Adipocyte (in vitro differentiated cells): ENCODE measurements at places on chromosomes 3 and 15.

DNA sequence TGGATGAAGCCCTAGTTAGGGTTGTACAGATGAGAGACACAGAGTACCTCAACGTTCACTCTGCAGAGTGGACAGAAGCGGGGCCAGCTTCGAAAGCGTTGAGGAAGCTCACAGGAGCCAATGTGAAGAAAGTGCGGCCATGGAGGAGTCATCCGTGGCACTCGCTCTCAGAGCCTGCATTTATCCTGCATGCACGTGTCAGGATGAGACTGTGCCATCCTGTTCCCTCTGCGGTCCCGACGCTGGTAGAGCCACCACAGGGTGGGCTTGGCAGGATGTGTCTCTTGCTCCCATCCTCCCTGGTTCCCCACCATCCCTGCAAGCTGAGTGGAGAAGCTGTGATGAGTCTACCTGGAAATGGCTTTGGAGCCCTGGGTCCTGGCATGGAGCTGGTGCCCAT lies 39.3 kb downstream of the KLHL25 start:
- no peak for DNase-seq

GRCh38 chr3:66014056-66014455 lies 24.7 kb downstream of the MAGI1 start:
- no peak for DNase-seq

DNA sequence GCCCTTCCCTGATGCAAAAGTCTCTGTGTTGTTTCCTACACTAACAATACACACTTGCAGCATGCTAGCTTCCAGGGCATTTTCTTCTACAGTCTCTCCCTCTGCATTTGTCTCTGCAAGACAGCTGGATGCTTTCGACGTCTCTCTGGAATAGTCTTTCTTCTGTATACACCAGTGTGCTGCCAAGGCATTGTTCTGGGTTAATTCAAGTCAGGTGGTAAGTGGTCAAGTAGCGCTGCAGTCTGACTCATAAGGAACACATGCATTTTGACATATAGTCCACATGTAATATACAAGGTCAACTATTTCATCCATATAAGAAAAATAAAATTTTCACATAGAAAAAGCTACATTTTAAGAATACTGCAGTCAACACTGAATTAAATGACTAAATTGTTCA lies 92.7 kb downstream of the MYLK start:
- peak; percentile 91 for DNase-seq

- DNase-seq, result no peak
Measured at GRCh38 chr3:125119752-125120378, 64.1 kb upstream of the HEG1 start.

- DNase-seq, result no peak
Measured at GRCh38 chr3:64318001-64318400, 92.7 kb upstream of the PRICKLE2 start.

GRCh38 chr3:72081471-72082185 lies 296.7 kb upstream of the PROK2 start:
- DNase-seq, result no peak

- no peak for DNase-seq
Measured at GRCh38 chr3:58502872-58503271, 11.0 kb downstream of the KCTD6 start.

DNA sequence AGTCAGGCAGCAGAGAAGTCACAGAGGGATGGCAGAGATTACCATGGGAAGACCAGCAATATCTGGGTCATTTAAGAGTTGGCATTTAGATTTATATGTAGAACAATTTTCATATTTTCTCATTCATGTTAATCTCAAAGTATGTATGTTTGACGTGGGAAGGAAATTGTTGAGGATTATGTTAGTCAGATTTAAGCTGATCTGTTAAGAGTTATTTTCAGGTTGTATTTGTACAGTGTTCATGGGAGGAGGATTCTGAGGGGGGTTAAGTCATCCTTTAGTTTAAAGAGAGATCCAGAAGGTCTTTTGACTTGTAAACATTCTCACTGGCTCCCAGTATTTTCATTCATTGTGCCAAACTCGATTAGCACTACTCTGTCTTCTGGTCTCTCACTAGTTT lies 34.7 kb downstream of the PPM1L start:
- DNase-seq, result no peak

DNA sequence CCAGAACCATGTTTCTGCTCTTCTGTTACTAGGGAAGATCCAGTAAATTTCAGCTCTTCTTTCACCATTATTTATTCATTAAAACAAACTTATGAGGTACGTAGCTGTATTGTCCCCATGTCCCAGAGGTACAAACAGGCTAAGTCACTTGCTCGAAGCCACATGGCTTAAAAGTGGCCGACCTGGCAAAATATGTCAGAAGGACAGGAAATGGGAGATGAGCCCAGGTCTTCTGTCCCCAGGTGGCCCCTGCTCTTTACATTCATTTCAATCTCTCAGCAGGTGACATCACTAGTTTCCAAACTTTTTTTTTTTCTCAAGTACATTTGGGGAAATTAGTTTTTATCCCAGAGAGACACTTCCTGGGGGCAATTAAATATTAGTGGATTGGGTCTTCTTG lies 34.1 kb upstream of the LPP start:
- no peak for DNase-seq

GRCh38 chr3:121956363-121956762 lies 62.2 kb downstream of the SLC15A2 start:
- no peak for DNase-seq

DNA sequence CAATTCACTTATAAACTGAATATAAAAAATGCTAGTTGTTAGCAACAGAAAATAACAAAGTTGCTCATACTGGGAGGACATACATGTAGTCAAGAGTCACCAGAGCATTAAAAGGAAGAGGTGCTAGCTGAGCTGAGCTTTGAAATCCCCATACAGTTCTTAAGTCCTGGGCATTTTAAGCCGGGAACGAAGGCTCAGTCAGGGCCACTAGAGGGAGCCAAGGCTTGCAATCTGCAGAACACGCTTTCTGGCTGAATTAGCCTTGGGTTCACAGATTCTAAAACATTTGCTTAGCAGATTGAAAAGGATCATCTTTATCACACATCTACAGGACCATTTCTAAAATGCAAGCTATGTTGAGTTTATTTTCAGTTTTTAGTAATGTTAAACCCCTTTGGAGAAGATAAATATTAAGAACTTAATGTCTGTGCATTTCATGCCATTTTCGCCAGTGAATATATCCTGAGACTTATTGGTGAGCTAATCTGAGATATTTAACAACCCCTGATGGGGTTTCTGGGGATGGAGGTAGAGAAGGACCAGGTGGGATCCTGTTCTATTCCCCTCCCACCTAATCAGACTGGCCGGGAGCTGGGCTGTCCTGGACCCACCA lies 26.3 kb upstream of the MNS1 start:
- DNase-seq, result peak; percentile 91

- DNase-seq, result peak; percentile 68
Measured at GRCh38 chr15:31024330-31024729, 32.9 kb upstream of the MTMR10 start.

- DNase-seq, result peak; percentile 45
Measured at GRCh38 chr3:64152086-64152485, 73.2 kb downstream of the PRICKLE2 start.

- no peak for DNase-seq
Measured at GRCh38 chr3:33152363-33153360, 38.8 kb downstream of the CRTAP start.

GRCh38 chr3:36219398-36219797 lies 160.9 kb upstream of the STAC start:
- peak; percentile 29 for DNase-seq

GRCh38 chr15:91435113-91435512 lies 335.1 kb downstream of the SV2B start:
- no peak for DNase-seq

DNA sequence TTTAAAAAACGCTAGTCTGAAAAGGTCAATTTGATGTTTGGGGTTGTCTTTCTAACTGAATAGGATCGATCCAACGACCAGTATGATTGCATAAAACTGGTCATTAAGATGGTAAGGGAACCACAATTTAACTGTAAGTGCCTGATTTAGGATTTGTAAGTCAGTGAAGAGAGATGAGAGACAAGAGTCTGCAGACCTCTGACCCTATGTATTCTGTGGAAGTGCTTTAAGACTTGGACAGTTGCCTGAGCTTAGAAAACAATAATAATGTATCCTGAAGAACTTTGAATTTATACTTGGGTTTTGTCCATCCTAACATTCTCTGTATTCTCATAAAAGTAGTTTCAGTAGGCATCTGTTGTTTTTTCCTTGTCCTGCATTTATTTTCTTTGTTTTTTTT lies 221.4 kb upstream of the SUCLG2 start:
- no peak for DNase-seq

- peak; percentile 83 for DNase-seq
Measured at GRCh38 chr3:46705022-46705530, 3.9 kb downstream of the TMIE start.

GRCh38 chr3:106305882-106306435 lies 437.1 kb upstream of the CBLB start:
- DNase-seq, result no peak

DNA sequence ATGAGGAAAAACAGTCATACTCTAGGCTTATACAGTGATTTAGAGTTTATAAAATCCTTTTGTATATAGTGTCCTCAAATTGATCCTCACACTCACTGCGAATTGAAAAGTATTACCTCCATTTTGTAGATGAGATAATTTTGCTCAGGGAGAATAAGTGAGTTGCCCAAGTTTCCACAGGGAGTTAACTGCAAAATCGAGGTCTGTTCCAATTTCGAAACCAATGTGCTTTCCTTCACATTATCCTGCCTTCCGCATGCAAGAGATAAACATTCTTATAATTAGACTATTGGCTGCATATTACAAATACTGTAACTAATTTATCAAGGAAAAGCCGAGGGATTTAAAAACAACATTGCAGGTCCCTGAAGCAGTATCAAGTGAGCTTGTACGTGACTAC lies 667.0 kb downstream of the SQOR start:
- DNase-seq, result no peak

DNA sequence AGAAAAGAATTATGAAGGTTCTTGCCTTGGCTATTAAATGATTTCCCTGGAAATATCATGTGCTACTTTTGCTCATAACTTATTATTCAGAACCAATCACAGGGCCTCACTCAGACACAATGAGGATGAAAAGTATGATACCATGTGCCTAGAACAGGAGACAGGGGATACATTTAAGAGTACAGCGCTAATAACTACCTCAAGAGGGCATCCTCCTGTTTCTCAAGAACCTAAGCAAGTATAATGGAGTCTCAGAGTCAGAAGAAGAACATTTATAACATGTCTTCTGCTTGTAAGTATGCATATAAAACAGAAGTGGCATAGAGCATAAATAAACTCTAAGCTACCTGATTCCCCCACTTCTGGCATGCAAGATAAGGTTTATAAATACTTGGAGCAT lies 125.4 kb upstream of the MME start:
- peak; percentile 75 for DNase-seq

DNA sequence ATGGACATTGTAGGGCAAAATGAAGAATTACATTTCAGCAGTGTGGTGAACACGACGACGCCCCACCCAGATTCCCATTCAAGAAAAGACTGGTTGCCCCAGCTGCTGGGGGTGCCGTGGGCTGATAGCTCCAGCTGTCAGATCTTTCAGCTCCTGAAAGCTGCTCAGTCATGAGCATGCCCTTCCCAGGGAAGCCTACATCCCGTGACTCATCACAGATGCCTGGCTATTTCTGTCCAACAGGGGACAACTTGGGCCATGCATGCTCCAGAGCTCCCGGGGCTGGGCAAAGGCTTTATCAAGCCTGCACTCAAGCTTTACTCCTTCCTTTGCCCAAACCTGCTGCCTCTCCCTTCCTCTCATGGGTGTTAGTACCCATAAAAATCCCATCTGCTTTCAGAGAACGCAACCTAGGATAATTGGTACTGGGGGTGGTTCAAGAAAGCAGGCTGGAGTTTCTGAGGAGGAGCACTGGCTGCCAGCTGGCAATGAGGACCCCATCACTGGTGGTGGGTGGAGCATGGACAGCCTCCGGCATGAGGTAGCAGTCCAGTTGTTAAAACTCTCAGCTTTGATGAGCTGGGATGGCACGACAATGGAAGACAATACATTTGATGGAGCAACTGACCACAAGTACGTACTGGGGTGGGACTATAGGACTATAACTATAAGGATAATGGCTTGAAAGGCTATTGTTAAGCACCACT lies 16.4 kb upstream of the ST8SIA2 start:
- DNase-seq, result no peak

GRCh38 chr15:84750583-84751092 lies 2.2 kb downstream of the ZNF592 start:
- DNase-seq, result no peak

DNA sequence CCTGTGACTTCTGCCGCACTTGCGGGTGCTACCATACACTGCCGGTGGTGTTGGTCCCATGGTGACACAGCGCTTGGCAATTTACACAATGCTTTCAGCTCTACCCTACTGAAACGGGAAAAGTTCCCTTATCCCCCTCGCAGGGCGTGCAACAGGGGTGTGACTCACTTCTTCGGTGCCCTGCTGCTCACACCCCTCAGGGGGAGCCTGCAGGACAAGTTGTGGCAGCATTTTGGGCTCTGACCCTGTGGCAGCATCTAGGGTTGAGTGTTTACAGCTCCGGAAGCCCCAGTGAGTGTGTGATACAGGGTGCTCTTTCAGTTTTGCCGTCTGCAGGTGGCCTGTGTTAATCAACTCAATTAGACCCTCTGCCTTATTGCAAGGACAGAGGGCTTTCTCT lies 324.7 kb upstream of the RGMA start:
- DNase-seq, result no peak

GRCh38 chr15:44738340-44738984 lies 2.1 kb downstream of the TRIM69 start:
- peak; percentile 87 for DNase-seq

DNA sequence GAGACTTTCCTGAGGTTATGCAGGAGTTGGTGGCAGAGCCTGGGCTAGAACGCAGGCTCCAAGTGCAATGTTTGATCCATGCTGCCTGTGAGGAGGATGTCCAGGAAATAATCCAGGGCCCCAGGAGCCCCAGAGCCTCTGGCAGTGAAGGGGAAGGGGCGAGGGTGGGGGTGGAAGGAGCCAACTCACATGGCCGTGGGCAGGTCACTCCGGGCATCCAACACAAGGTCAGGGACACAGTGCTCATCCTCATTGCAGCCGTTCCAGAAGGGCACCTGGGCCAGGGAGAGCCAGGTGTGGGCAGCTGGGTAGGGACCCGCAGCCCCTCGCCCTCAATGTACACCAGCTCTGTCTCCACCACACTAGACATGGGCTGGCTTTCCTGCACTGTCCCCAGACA lies 43.7 kb downstream of the FEM1B start:
- no peak for DNase-seq

DNA sequence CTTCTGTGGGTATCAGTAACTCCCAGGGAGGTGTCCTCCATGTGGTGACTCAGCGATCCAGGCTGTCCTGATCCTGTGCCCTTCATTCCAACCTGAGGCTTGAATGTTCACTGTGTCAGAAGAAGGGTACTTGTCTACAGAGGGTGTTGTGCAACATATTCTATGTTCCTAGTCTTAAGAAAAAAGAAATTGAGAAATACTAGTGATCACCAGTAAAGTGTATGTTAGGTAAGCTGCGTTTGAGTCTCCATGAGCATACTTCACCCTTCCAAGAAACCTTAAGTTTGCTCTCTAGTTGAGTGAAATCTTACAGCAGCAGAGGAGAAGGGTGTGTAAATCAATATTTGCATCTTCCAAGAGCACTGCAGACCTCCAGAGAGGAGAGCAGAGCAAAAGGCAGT lies 122.2 kb upstream of the SLC24A5 start:
- no peak for DNase-seq
